Stimulated activated CD4-positive, alpha-beta T cell treated with anti-CD3 and anti-CD28 coated beads, Interleukin-1b, Interleukin-23, amount 100 ng/mL, for 1 hour (primary cell): ENCODE measurements at places on chromosomes 6 and 20.

DNA sequence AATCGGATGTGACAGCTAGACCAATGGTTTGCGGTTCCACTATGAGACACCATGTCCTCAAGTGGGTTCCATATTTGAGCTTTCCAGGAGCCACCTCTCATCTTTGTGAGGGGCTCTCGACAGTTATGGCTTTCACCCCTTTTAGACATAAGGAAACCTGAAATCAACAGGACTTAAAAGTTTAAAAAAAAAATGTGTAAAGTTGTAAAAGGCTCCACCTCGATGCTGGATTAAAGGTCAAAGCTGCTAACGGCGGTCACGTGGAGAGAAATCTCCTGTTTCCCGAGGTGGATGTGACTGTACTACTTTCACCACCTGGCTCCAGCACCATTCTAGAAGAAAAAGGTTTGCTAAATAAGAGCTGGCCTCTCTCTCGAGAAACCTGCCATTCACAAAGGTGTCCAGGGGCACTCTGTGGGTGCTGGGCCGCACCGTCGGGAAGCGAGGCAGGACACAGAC lies 542 bp downstream of the ATP5F1E start:
- no peak for DNase-seq

GRCh38 chr6:123994168-123994567 lies 190.5 kb downstream of the NKAIN2 start:
- no peak for DNase-seq

DNA sequence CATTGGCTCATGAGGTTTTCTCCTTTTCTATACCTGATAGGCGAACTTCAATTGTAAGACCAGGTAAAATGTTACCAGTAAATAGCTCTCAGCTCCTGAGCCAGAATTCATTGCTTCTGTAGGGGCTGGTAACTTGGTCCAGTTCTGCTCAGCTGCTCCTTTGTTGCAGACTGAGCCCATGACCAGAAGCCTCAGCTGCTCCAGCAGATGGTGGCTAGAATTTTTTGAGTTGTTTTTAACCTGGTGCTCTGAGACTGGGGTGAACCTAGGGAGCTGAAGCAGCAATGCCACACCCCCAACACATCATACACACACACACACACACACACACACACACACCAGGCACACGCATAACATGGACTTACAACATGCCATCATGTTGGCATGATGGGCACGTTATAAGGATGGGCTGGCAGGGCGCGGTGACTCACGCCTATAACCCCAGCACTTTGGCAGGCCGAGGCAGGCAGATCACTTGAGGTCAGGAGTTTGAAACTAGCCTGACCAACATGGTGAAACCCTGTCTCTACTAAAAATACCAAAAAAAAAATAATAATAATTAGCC lies 103.1 kb downstream of the QRSL1 start:
- DNase-seq, result no peak

DNA sequence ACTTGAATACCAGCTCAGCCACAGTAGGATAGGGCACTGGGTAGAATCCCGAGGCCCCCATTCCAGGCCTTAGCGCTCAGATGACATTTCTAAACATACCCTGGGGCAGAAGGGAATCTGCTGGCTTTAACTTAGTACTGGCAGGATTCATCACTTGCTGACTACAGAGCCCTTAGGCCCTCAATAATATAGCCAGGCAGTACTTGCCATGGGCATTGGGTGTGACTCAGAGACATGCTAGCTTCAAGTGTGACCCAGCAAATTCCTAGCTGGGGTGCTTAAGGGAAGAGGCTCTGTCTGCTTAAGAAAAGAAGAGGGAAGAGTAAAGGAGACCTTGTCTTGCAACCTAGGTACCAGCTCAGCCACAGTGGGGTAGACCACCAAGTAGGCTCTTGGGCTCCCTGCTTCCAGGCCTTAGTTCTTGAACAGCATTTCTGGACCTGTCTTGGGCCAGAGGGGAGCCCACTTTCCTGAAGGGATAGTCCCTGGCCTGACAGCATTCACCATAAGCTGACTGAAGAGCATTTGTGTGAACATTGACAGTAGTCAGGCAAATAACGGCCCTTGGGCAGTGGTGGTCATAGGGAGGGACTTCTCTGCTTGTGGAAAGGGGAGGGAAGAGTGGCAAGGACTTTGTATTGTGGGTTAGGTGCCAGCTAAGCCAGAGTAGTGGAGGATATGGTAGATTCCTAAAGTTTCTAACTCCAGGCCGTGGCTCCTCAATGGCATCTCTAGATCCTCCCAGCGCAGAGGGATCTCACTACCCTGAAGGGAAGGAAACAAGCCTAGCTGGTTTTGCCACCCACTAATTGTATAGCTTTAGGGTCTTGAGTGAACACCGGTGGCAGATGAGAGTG lies 48.5 kb upstream of the HACE1 start:
- no peak for DNase-seq

- no peak for DNase-seq
Observed at GRCh38 chr20:49424536-49424935, 57.9 kb downstream of the KCNB1 start.

GRCh38 chr6:40474937-40475336 lies 112.2 kb downstream of the LRFN2 start:
- DNase-seq, result no peak

DNA sequence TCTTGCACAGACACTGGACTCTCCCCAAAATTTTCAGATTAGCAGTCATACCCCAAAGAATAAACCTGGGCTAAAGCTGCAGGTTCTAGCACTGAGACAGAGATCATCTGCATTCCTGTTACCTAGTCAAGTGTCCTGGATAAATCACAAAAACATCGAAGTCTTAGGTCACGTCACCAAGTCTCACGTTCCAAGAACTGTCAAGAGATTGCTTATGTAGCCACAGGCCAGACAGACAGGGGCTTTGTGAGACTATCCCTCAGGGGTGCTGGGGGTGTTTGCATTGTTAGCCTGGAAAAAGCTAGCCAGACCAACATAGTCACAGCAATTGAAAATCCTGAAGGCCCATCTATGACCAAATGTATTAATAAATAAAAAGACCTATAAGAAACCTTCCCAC lies 243.1 kb upstream of the PREP start:
- no peak for DNase-seq
